ENCODE measurements at places on chromosomes 1 and 21.

GRCh38 chr1:8754247-8754650, 63.2 kb downstream of the RERE start:
- DNase-seq = no peak

GRCh38 chr1:205961405-205961804, 18.1 kb upstream of the SLC26A9 start:
- DNase-seq = no peak

DNA sequence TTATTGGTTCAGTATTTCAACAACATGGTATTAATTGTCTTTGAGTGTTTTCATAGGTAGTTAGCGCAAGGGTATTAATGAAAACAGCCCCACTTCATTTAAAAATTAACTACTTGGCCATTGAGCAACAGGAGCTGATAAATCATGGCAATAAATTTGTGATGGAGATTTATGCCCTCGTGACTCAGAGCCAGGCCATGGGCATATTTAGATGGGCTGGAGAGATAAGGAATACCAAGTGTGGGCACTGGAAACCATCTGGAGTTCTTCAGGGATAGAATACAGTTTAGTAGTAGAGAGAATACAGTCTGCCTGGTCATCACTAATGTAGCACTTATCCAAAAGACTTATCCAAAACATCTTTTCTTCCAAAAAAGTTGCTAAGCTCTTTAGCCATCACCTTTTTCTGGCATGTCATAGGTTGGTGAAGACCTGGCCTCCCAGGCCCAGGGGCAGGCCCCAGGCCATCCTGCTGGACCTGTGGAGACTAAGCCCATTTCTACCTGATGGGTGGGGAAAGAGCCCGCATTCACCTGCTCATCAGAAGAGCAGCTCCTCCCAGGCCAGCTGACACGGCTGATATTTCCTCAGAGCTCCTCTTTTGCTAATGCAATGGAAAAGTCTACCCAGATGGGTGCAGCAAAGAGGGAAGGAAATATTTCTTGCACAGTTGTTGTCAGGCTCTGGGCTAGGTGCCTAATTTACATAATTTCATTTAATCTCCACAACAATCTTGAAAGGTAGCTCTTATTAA, 238.0 kb downstream of the TM2D1 start:
- DNase-seq = no peak

GRCh38 chr1:99532276-99532580, 113.7 kb upstream of the PALMD start:
- no peak for DNase-seq

GRCh38 chr1:199452627-199453026, 574.9 kb upstream of the NR5A2 start:
- DNase-seq = no peak

DNA sequence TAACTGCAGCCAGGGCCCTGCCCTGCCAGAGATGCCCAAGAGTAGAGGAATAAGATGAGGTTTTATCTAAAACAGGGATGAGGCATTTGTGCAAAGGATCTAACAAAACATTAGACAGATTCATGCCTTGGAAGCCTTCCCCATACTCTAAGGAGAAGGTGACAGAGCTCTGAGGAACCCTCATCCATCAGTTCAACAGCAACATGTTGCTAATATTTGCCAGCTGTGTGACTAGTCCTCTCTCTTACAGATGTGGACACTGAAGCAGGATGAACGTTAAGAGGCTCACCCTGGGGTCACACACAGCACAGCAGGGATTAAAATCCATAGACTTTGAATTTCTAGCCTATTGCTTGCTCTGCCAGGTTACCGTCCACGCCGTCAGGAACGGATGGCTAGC, 99.0 kb downstream of the ZBTB18 start:
- DNase-seq = no peak

GRCh38 chr1:6490181-6491080, 1.0 kb downstream of the PLEKHG5 start:
- DNase-seq = no peak

GRCh38 chr1:24870551-24871195, 59.4 kb downstream of the RUNX3 start:
- DNase-seq = no peak

- no peak for DNase-seq
Measured at GRCh38 chr1:165644064-165644735, 13.2 kb downstream of the MGST3 start.

GRCh38 chr1:27600498-27601175, 3.3 kb downstream of the AHDC1 start:
- DNase-seq = no peak

DNA sequence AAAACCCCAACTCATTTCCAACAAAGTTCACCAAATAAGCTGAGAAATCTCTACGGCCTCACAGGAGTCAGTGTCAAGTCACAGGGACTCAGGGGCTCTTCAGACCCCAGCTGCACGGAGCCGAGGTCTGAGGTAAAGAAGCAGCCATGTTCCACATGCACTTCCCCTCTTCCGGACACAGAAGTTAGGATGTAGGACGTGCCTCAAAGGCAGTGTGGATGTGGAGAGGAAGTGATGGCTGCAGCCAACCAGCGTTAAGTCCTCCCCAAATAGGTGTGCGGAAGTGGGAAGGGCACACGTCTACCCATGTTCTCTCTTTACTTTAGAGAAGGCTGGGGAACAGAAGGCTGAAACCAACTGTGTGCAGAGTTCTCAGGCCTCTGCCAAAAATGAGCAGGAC, 14.6 kb upstream of the NCF2 start:
- no peak for DNase-seq

DNA sequence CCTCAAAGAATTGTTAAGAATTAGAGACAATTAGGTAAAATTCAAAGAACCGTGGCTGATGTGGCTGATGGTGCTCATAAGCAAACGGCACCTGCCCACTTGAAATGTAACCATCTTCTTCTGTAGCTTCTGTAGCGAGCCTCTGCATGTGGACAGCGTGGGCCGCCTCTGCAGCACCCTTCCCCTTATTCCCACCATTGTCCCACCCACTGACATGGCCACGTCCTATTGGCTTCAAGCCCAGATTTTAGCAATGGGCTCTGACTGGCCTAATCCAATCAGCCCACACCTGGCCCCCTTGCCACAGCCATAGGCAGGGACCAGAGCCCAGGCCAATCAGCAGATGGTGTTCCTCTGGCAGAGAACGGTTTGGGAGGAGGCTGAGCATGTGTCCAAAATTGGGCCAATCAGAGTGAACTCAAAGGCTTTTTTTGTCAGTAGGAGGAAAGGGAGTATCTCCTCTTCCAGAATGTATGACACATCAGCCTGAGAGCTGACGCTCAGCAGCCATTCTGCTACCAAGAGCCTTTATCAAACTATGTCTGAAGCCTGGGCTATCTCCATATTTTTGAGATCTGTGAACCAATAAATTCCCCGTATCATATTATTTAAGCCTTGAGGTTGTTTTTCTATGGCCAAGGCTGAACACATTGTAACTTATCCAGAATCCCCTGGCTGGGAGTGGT, 518.5 kb downstream of the SMYD3 start:
- DNase-seq = no peak

DNA sequence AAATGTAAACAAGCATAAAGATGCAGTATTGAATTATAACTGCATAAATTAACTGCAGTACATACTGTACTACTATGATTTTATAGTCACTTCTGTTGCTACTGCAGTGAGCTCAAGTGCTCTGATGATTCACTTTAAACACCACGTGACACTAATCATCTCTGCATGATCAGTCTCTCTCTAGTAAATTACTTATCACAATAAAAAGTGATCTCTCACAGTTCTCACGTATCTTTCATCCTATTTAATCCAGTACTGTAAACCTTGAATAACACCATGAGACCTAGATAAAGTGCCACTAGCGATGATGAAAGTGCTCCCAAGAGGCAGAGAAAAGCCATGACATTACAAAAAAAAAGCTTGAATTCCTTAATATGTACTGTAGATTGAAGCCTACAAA, 1242.0 kb downstream of the AMY1C start:
- no peak for DNase-seq

- DNase-seq = no peak
Measured at GRCh38 chr1:119859647-119860046, 36.7 kb downstream of the ADAM30 start.

DNA sequence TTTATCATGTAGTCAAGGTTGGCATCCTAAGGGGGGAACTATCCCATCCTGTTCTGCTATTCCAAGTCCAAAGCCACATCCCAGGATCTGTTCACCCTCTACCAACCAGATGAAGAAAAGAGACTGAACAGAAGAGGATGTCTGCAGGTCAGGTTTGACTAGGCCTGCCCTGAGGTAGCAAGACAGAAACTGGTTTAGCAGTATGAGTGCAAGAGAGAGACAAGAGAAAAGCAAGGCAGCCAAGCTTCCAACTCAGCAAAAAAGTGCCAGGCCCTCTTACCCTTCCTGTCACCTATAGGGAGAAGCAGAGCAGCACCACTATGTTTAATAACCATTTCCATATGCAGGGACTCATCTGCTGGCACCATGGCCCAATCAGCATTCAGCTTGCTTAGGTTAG, 320.8 kb upstream of the DUSP10 start:
- DNase-seq = no peak

DNA sequence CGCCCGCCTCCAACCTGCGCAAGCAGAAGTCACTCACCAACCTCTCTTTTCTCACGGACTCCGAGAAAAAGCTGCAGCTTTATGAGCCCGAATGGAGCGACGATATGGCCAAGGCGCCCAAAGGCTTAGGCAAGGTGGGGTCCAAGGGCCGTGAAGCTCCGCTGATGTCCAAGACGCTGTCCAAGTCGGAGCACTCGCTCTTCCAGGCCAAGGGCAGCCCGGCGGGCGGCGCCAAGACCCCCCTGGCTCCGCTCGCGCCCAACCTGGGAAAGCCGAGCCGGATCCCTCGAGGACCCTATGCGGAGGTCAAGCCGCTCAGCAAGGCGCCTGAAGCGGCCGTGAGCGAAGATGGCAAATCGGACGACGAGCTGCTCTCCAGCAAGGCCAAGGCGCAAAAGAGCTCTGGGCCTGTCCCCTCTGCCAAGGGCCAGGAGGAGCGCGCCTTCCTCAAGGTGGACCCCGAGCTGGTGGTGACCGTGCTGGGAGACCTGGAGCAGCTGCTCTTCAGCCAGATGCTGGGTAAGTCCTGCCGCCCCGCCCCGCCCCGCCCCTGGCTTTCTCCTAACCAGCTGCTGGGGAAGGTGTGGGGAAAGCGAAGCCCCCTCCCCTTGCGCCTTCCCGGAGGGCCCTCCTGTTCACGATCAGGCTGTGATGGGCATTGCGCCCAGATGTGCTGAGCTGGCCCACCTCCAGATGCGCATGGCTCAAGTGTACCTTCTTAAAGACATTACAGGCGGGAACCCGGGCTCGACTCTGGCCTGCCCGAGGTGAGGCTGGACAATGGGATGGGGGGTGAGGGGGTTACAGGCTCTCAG, 110.2 kb downstream of the NAV1 start:
- no peak for DNase-seq

- no peak for DNase-seq
Measured at GRCh38 chr1:31196685-31197084, 43.0 kb downstream of the NKAIN1 start.

DNA sequence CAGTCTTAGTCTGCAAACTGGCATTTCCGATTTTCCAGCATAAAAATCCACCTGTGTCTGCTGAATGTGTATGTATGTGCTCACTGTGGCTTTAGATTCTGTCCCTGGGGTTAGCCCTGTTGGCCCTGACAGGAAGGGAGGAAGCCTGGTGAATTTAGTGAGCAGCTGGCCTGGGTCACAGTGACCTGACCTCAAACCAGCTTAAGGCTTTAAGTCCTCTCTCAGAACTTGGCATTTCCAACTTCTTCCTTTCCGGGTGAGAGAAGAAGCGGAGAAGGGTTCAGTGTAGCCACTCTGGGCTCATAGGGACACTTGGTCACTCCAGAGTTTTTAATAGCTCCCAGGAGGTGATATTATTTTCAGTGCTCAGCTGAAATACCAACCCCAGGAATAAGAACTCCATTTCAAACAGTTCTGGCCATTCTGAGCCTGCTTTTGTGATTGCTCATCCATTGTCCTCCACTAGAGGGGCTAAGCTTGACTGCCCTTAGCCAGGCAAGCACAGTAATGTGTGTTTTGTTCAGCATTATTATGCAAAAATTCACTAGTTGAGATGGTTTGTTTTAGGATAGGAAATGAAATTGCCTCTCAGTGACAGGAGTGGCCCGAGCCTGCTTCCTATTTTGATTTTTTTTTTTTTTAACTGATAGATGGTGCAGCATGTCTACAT, 2.5 kb upstream of the OLFML3 start:
- DNase-seq = no peak

GRCh38 chr1:175944591-175944990, 201.2 kb upstream of the TNR start:
- DNase-seq = no peak

DNA sequence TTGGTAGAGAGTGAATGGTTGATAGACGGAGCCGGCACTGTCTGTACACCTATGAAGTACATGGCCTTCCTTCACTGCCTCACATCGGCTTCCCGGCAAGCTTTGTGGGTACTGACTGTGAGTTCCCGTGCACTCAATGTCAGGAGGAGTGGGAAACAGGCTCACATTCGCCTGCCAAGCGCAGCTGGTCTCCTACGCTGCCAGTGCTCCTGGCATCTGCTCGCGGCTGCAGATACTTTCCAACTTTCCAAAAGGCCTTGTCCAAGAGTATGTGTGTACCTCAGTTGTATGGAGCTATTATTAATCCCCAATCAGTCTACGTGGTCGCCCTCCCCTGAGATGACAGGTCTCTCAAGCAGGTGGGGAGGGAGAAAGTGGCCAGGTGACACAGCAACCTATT, 180.8 kb downstream of the ZSCAN20 start:
- no peak for DNase-seq

- no peak for DNase-seq
Measured at GRCh38 chr1:20472121-20472520, 13.9 kb downstream of the CAMK2N1 start.

DNA sequence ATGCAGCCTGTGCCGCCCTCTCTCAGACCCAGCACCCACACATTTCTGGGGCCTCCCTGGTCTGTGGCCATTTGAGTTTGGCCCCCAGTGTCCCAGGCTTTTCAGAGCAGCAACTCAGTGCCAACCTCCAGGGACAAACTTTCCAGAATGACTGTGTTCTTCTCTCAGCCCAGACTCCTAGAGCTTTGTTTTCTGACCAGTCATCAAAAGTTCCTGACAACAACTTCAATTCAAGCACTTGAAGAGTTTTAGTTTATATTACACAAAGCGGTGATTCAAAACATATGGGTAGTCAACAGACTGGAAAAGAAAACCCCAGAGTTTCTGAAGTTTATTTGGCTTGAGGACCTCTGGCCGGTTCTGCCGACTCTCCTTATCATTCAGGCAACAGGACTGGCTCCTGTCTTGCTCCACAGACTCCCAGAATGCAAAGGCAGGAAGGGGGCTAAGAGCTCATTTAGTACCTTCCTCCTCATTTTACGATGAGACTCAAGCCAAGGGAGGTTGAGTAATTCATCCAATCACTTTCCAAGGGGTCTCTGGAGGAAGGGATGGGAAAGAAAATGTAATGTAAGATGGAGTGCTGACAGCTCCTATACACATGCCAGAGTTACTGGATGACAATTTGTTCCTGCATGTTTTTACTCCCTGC, 27.0 kb upstream of the TIAM1 start:
- DNase-seq = no peak

- DNase-seq = no peak
Measured at GRCh38 chr1:24702511-24703293, 42.5 kb upstream of the CLIC4 start.

- no peak for DNase-seq
Measured at GRCh38 chr1:229279242-229279641, 8.3 kb downstream of the RAB4A start.
